ENCODE measurements at places on chromosomes 3 and 15. TPM values are rescaled to one million over a fixed set of nuclear protein-coding genes. Genes with fewer than 3 reads are reported as not detected.

MEX3B gene
- polyA plus RNA-seq: 11.1 TPM

TYRO3 gene
- polyA plus RNA-seq: 131 TPM

GOLGA8S gene
- polyA plus RNA-seq: 1.4 TPM

GREM1 gene
- polyA plus RNA-seq: 0.52 TPM

SLCO2A1 gene
- 19.5 TPM for polyA plus RNA-seq

GRK7 gene
- 0.18 TPM for polyA plus RNA-seq

GALNT15 gene
- 2.1 TPM for polyA plus RNA-seq

HDGFL3 gene
- polyA plus RNA-seq: 96.4 TPM

DISP2 gene
- 0.35 TPM for polyA plus RNA-seq

C3orf18 gene
- 19.4 TPM for polyA plus RNA-seq

SLC24A1 gene
- 25.9 TPM for polyA plus RNA-seq

AKAP13 gene
- polyA plus RNA-seq: 101 TPM

PLS1 gene
- 28.9 TPM for polyA plus RNA-seq

BNC1 gene
- polyA plus RNA-seq: 0.17 TPM

KBTBD13 gene
- 0.07 TPM for polyA plus RNA-seq

CCDC33 gene
- 9.0 TPM for polyA plus RNA-seq

SLC12A1 gene
- polyA plus RNA-seq: 433 TPM

SLC9C1 gene
- polyA plus RNA-seq: 1.2 TPM

DLL4 gene
- 5.1 TPM for polyA plus RNA-seq
